ENCODE measurements at places on chromosomes 11 and 22. TPM values are rescaled to one million over a fixed set of nuclear protein-coding genes. Genes with fewer than 3 reads are reported as not detected.

Gene ZNF214
- not detected for total RNA-seq

Gene FZD4
- 0.16 TPM for total RNA-seq

Gene SHANK3
- 0.66 TPM for total RNA-seq

Gene OR4C46
- not detected for total RNA-seq

Gene SAA4
- total RNA-seq = not detected

Gene DDX25
- 4.2 TPM for total RNA-seq

Gene CHEK1
- 112 TPM for total RNA-seq

Gene OR51I1
- total RNA-seq = not detected

Gene NAALAD2
- total RNA-seq = not detected

Gene DNAJB13
- total RNA-seq = 0.32 TPM

Gene CD3E
- 371 TPM for total RNA-seq

Gene RAC2
- total RNA-seq = 769 TPM

Gene C11orf87
- total RNA-seq = not detected

Gene OR51B5
- 0.34 TPM for total RNA-seq

Gene DGCR6
- 1.1 TPM for total RNA-seq

Gene FAM227A
- 1.2 TPM for total RNA-seq

Gene NPAS4
- 0.47 TPM for total RNA-seq

Gene MS4A4E
- total RNA-seq = not detected

Gene MS4A15
- total RNA-seq = not detected

Gene ARFIP2
- 47.1 TPM for total RNA-seq

Gene MYO18B
- total RNA-seq = 0.98 TPM

Gene MMP8
- not detected for total RNA-seq

Gene PATE4
- total RNA-seq = not detected

Gene TMPRSS4
- total RNA-seq = not detected

Gene KCNE3
- total RNA-seq = not detected

Gene SLC25A45
- 9.7 TPM for total RNA-seq

Gene LRRN4CL
- total RNA-seq = 0.49 TPM

Gene KRTAP5-11
- total RNA-seq = not detected

Gene DTX4
- not detected for total RNA-seq

Gene OR5A1
- total RNA-seq = not detected

Gene LAYN
- 8.6 TPM for total RNA-seq

Gene MAP6
- not detected for total RNA-seq

Gene LARGE1
- 1.5 TPM for total RNA-seq

Gene LMO1
- total RNA-seq = not detected

Gene TMPRSS5
- total RNA-seq = 1.2 TPM

Gene SLN
- not detected for total RNA-seq

Gene RASSF7
- total RNA-seq = 13.3 TPM

Gene PATE2
- not detected for total RNA-seq

Gene CHRM4
- total RNA-seq = not detected

Gene GDPD4
- total RNA-seq = not detected

Gene EML3
- total RNA-seq = 104 TPM

Gene APOA5
- total RNA-seq = not detected

Gene C11orf16
- not detected for total RNA-seq

Gene SPATA19
- total RNA-seq = not detected

Gene TYR
- total RNA-seq = not detected

Gene MFNG
- 88.7 TPM for total RNA-seq

Gene RBMXL2
- total RNA-seq = not detected

Gene C11orf91
- not detected for total RNA-seq

Gene PHETA2
- total RNA-seq = 2.1 TPM

Gene HEPHL1
- total RNA-seq = not detected

Gene EFEMP2
- 41.8 TPM for total RNA-seq

Data from activated naive CD4-positive, alpha-beta T cell treated with anti-CD3 and anti-CD28 coated beads, Interleukin-2, amount 50 U/mL, for 72 hours (primary cell).